ENCODE measurements at places on chromosomes 16 and 17. TPM values are rescaled to one million over a fixed set of nuclear protein-coding genes. Genes with fewer than 3 reads are reported as not detected.

The ZG16 gene
- not detected for total RNA-seq

The CARD14 gene
- not detected for total RNA-seq

The COTL1 gene
- total RNA-seq = 657 TPM

The HLF gene
- 1.3 TPM for total RNA-seq

The EIF5A gene
- 420 TPM for total RNA-seq

The CDH5 gene
- total RNA-seq = not detected

The OR1A2 gene
- not detected for total RNA-seq

The CCL17 gene
- not detected for total RNA-seq

The PERCC1 gene
- total RNA-seq = 1.2 TPM

The TMEM94 gene
- 112 TPM for total RNA-seq

The MFSD6L gene
- 0.97 TPM for total RNA-seq

The TEKT1 gene
- total RNA-seq = not detected

GRCh38 chr16:21277045-21277926 lies 804 bp downstream of the CRYM start:
- no peaks in the 10 kb centered on the region for H3K36me3 ChIP-seq
- H3K27ac ChIP-seq = no peak overlapping the region

DNA sequence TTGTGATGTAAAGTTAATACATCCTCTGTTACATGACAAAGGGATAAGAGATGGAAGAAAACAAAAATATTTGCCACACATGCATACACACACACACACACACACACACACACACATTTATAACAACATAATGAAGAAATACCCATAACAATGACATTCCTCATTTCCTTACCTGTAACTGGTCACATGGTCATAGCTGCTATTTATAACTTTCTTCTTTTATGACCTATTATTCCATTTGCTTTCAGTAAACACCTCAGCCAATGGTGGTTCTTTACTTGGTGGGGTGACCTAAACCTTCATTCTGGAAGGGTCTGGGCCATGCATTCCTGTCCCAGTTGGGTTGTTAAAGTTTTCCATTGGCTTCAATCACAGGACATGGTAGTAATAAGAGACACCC lies 5.3 kb downstream of the MT2A start:
- no peak overlapping the region for H3K27ac ChIP-seq
- DNase-seq = no peak
- peaks cover 43% of the 10 kb centered on the region for H3K4me1 ChIP-seq
- peaks cover 7% of the 10 kb centered on the region for H3K27me3 ChIP-seq
- H3K36me3 ChIP-seq = no peaks in the 10 kb centered on the region

- DNase-seq = no peak
- H3K27me3 ChIP-seq = no peaks in the 10 kb centered on the region
- no peak overlapping the region for H3K27ac ChIP-seq
- H3K4me3 ChIP-seq = no peak overlapping the region
- no peaks in the 10 kb centered on the region for H3K4me1 ChIP-seq
These were observed 26.3 kb upstream of the STAC2 start for GRCh38 chr17:39251997-39252396.

DNA sequence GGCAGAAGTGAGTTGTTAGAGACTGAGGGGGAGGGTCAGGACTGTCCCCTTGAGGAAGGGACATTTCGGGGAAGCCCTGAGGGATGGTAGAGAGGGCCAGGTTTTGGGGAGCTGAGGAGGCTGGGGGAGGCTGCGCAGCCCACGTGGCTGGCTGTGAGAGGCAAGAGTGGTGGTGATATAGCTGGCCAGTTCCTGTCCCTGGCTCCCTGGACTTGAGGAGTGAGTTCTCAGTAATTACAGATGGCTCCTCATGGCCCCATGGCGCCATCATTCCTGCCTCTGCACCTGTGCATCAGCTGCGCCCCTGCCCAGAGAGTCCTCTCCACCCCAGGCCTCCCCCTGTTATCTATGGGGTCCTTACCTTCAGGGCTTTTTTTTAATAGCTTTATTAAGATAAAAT lies 30.3 kb downstream of the MPRIP start:
- DNase-seq = no peak
- H3K4me3 ChIP-seq = no peak overlapping the region
- peaks cover 30% of the 10 kb centered on the region for H3K4me1 ChIP-seq

- no peak overlapping the region for H3K27ac ChIP-seq
These were observed 28.7 kb downstream of the MEAK7 start for GRCh38 chr16:84475643-84476240.

- H3K4me1 ChIP-seq = peaks cover 9% of the 10 kb centered on the region
- no peak overlapping the region for H3K4me3 ChIP-seq
- no peak overlapping the region for H3K27ac ChIP-seq
- no peak for DNase-seq
- peaks cover 2% of the 10 kb centered on the region for H3K36me3 ChIP-seq
These were observed 309.5 kb upstream of the PMFBP1 start for GRCh38 chr16:72481419-72481818.

DNA sequence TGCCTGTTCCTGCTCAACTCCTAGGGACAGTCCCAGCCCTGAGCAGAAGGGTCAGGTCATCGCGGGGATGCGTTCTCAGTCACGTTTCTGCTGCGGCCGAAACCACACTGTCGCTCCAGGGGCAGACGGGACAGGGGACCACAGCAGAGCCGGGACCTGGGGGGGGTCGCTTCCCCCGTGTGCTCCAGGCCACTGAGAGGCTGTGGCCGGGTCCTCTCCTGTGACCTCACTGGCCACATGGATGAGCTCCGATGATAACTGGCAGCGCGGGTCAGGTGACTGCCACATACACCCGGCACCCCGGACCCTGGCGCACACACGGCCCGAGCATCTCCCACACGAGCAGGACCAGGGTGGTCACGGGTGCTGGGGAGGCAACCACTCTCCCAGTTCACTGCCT lies 12.8 kb downstream of the GNPTG start:
- H3K36me3 ChIP-seq = no peaks in the 10 kb centered on the region
- DNase-seq = no peak
- H3K4me1 ChIP-seq = peaks cover 1% of the 10 kb centered on the region
- H3K27me3 ChIP-seq = no peaks in the 10 kb centered on the region
- no peak overlapping the region for H3K4me3 ChIP-seq
- no peak overlapping the region for H3K27ac ChIP-seq

- peak overlapping the region; percentile 42 for H3K4me3 ChIP-seq
- peaks cover 12% of the 10 kb centered on the region for H3K4me1 ChIP-seq
- no peaks in the 10 kb centered on the region for H3K36me3 ChIP-seq
- peak; percentile 37 for DNase-seq
- H3K27ac ChIP-seq = no peak overlapping the region
These were observed 789 bp downstream of the ITPRIPL2 start for GRCh38 chr16:19114359-19115147.

- H3K27ac ChIP-seq = no peak overlapping the region
- no peak overlapping the region for H3K4me3 ChIP-seq
- H3K27me3 ChIP-seq = no peaks in the 10 kb centered on the region
- H3K4me1 ChIP-seq = no peaks in the 10 kb centered on the region
These were observed 19.6 kb upstream of the QRICH2 start for GRCh38 chr17:76327696-76328095.

- DNase-seq = no peak
- H3K4me1 ChIP-seq = peaks cover 6% of the 10 kb centered on the region
- no peak overlapping the region for H3K4me3 ChIP-seq
These were observed 58.6 kb upstream of the TNRC6A start for GRCh38 chr16:24670623-24671454.

GRCh38 chr17:49292901-49293300 lies 62.3 kb upstream of the PHOSPHO1 start:
- H3K36me3 ChIP-seq = peaks cover 7% of the 10 kb centered on the region
- DNase-seq = no peak
- no peak overlapping the region for H3K4me3 ChIP-seq
- no peaks in the 10 kb centered on the region for H3K27me3 ChIP-seq
- no peak overlapping the region for H3K27ac ChIP-seq
- H3K4me1 ChIP-seq = no peaks in the 10 kb centered on the region

DNA sequence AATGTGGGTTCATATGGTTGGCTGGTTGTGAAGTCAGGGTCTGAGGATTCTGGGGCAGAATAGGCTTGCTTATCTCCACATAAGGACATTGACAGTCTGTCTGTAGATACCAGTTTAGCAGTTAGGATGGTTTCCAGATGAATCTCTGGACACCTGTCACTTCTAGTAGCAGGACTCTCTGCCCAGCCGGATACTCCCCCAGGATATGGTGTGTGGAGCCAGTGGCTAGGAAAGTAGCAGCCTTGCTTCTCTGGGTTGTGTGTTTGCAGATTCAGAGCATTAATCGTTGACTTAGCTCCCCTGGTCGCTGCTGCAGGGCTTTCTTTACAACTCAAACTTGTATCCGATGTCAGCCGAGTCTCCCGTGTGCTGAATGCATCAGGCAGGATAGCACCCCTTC lies 45.2 kb downstream of the CLEC16A start:
- H3K27me3 ChIP-seq = no peaks in the 10 kb centered on the region
- H3K4me3 ChIP-seq = peak overlapping the region; percentile 56
- peaks cover 82% of the 10 kb centered on the region for H3K4me1 ChIP-seq
- peak overlapping the region; percentile 81 for H3K27ac ChIP-seq
- H3K36me3 ChIP-seq = peaks cover 51% of the 10 kb centered on the region

DNA sequence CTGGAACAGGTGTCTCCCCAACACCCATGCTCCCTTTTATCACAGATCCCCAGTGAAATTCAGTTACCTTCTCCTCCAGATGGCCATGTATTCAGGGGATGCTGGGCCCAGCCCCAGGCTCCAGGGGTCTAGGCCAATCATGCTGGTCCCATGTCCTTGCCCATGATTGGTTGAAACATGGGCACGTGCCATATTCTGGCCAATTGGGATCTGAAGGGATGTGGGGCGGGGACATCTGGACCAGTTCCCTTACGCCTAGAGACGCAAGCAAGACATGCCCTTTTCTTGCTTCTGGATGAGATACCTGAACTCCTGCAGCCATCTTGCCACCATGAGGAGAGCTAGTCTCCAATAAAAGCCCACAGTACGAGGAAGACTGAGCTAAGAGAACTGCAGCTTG lies 31.0 kb upstream of the ST6GALNAC1 start:
- H3K4me1 ChIP-seq = peaks cover 32% of the 10 kb centered on the region
- no peak overlapping the region for H3K4me3 ChIP-seq
- H3K36me3 ChIP-seq = peaks cover 4% of the 10 kb centered on the region
- H3K27me3 ChIP-seq = no peaks in the 10 kb centered on the region

- no peak overlapping the region for H3K4me3 ChIP-seq
- H3K27me3 ChIP-seq = peaks cover 2% of the 10 kb centered on the region
- no peak overlapping the region for H3K27ac ChIP-seq
- no peak for DNase-seq
These were observed 219.1 kb upstream of the IRX3 start for GRCh38 chr16:54505549-54506213.

DNA sequence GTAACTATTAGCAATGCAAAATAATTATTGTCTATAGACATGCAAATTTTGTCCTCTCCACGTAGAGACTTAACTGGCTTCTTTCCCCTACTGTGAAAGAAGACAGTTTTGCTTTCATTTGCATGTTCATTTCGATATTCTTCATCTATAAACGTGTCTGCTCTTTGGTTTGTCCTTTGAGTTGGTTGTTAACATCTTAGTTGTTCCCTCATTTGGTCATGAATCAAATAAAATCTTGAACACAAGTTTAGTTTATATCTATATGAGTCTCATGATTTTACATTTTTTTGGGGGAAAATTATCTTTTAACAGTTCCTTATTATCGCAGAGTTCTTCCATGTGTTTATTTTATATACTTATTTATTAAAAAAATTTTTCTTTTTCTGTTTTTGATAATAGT lies 214.4 kb downstream of the UTP18 start:
- no peaks in the 10 kb centered on the region for H3K4me1 ChIP-seq
- H3K4me3 ChIP-seq = no peak overlapping the region
- no peaks in the 10 kb centered on the region for H3K36me3 ChIP-seq
- DNase-seq = no peak
- peaks cover 13% of the 10 kb centered on the region for H3K27me3 ChIP-seq

DNA sequence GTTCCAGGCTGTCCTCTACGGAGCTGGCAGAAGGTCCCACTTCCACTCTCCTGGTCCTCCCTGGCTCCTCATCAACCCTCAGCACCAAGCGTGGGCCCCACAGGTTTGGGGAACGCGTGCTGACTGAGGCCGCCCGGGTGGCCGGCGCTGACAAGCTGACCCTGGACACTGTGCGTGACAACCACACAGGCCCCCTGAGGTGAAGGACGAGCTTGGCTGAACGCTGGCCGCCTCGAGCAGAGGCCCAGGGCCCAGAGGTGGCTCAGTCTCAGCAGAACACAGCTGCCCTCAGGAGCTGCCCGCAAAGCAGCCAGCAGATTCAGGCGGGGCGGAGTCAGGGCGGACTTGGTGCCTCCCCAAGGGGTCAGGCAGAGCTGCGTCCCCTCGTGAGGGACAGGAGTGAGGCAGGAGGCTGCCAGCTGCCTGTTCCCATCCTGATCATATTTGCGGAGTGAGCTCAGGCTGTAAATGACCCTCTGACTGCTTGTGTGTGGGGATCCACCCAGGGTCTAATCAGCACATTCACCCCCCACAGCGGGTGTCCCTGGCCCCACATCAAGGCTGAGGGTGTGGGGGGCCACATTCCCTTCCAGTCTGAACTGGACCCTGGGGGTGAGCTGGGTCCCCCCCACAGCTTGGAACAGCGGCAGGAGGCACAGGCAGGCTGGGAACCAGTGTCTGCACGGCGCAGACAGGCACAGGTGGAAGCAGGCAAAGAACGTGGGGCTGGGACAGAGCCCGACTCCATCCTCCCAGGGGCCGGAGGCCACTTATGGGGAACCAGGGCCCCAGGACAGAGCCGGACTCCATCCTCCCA lies 105.1 kb upstream of the METRNL start:
- H3K4me1 ChIP-seq = peaks cover 14% of the 10 kb centered on the region
- H3K36me3 ChIP-seq = peaks cover 1% of the 10 kb centered on the region
- H3K27ac ChIP-seq = no peak overlapping the region
- no peak overlapping the region for H3K4me3 ChIP-seq
- no peak for DNase-seq

DNA sequence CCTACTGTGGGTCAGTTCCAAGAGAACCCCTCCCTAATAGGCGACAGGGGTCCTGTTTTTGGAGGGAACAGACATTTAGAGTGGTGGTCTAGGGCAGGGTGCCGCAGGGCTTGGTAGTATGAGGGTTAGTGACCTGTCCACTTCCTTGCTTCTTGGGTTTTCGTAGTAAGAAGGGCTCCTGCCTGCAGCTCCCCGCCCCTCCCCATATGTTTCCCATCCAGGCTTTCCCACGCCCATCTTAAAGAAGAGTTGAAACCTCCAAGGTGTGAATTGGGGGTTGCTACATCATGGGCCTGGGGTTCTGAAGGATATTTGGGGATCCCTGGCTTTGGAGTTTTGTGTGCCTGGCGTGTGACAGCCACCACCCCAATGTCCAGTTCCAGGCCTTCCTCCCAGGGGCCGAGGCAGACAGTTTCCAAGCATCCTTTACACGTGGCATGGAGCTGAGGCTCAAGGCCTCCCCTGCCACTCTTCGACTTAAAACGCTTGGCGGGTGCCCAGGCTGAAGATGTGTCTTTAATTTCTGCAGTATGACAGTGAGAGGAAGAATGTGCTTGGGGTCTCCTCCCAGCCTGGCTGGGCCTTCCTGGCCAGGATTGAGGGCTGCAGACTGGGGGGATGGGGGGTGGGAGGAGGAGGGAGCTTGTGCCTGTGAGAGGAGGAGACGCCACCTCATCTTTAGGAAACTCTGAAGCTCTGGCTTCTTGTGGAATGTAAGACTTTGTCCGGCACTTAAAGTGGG lies 2.3 kb upstream of the COL1A1 start:
- H3K27me3 ChIP-seq = peaks cover 71% of the 10 kb centered on the region
- H3K36me3 ChIP-seq = no peaks in the 10 kb centered on the region
- H3K27ac ChIP-seq = no peak overlapping the region
- H3K4me3 ChIP-seq = no peak overlapping the region
- H3K4me1 ChIP-seq = peaks cover 15% of the 10 kb centered on the region

GRCh38 chr16:10037751-10038150 lies 144.5 kb downstream of the GRIN2A start:
- H3K27me3 ChIP-seq = peaks cover 5% of the 10 kb centered on the region
- no peak overlapping the region for H3K4me3 ChIP-seq

Data from activated naive CD8-positive, alpha-beta T cell treated with anti-CD3 and anti-CD28 coated beads, Interleukin-2, amount 10 ng/mL, durations not matched to agents 7 days and 5 days (primary cell).